MCF 10A (cell line): ENCODE measurements at places on chromosomes 7 and 10. TPM values are rescaled to one million over a fixed set of nuclear protein-coding genes. Genes with fewer than 3 reads are reported as not detected.

DNA sequence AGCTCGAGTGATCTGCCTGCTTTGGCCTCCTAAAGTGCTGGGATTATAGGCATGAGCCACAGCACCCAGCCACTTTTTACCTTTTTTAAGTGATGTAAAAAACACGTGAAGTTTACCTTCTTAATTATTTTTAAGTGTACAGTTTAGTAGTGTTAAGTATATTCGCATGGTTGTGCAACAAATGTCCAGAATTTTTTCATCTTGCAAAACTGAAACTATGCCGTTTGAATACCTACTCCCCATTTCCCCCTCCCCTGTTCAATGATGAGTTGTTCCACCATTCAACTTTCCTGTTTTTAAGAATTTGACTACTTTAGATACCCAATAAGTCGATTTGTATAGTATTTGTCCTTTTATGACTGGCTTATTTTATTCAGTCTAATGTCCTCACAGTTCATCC lies 10.9 kb downstream of the NRBF2 start:
- H3K36me3 ChIP-seq, result peaks cover 41% of the 10 kb centered on the region
- peak overlapping the region; percentile 46 for H3K27ac ChIP-seq
- no peak for DNase-seq
- no peaks in the 10 kb centered on the region for H3K27me3 ChIP-seq
- H3K4me1 ChIP-seq, result peaks cover 10% of the 10 kb centered on the region

DNA sequence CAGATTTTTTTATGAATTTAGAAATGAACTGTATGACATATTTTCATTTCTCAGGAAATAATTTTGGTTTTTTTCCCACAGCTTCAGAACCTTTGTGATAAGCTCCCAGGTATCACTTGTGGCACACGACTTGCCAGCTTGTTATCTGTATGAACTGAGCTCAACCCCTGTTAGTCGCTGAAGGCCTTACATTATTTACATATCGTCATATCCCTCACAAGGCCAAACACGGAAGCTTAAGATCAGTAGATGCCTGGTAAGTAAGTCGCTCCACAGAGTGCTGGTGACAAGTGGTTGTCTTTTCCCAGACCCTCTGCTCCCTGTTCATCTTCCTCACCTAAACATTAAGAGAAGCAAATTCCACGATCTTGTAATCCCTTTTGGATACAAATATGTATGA lies 55.2 kb downstream of the RAPGEF5 start:
- H3K4me1 ChIP-seq, result no peaks in the 10 kb centered on the region
- no peak for DNase-seq
- H3K36me3 ChIP-seq, result peaks cover 6% of the 10 kb centered on the region

DNA sequence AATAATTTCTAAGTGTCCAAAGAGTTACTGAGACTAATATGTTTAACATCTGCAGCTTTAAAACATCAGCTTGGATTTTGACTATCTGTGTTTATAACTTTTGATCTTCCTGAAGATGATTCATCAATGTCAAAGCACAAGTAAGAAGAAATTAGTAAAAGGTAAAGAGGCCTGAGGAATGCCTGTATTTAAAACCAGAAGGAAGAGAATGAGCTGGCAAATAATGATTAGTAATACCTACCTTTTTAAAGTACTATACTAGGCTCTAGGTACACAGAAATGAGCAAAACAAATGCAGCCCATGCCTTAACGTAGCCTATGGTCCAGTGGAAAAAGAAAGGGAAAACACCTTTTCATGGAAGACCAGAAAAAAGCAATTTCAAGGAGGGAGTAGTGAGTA lies 158.0 kb downstream of the KCND2 start:
- no peak for DNase-seq
- H3K27ac ChIP-seq, result no peak overlapping the region
- H3K36me3 ChIP-seq, result no peaks in the 10 kb centered on the region
- H3K4me1 ChIP-seq, result no peaks in the 10 kb centered on the region
- no peak overlapping the region for H3K4me3 ChIP-seq

GRCh38 chr7:149385195-149385950 lies 75.5 kb downstream of the ZNF777 start:
- H3K4me3 ChIP-seq, result no peak overlapping the region
- no peaks in the 10 kb centered on the region for H3K36me3 ChIP-seq
- no peak for DNase-seq
- no peak overlapping the region for H3K27ac ChIP-seq
- peaks cover 17% of the 10 kb centered on the region for H3K27me3 ChIP-seq
- H3K4me1 ChIP-seq, result no peaks in the 10 kb centered on the region

CYP3A4 gene
- total RNA-seq, result not detected in 2 replicates

RBP3 gene
- not detected in 2 replicates for total RNA-seq

DENND2A gene
- 0.26 TPM in 1 of 2 replicates, not detected in the other for total RNA-seq
